Stimulated activated CD8-positive, alpha-beta memory T cell treated with anti-CD3 and anti-CD28 coated beads, Interleukin-7, amount 100 ng/mL, for 4 hours (primary cell): ENCODE measurements at places on chromosomes 4 and X.
A peak's percentile ranks its signal among the peaks of the same experiment; 100 is the strongest.

DNA sequence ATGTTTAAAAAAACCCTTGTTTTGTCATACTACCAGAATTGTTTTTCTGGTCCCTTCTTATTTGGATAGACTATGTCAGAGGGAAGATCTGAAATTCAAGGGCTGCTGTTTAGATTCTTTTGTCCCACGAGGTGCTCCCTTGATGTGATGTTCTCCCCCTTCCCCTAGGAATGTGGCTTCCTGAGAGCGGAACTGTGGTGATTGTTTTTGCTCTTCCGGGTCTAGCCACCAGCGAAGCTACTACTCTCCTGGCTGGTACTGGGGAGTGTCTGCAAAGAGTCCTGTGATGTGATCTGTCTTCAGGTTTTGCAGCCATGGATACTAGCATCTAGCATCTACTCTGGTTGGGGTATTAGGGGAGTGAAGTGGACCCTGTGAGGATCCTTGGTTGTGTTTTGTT, 271.1 kb downstream of the DCAF12L2 start:
- no peak for DNase-seq

DNA sequence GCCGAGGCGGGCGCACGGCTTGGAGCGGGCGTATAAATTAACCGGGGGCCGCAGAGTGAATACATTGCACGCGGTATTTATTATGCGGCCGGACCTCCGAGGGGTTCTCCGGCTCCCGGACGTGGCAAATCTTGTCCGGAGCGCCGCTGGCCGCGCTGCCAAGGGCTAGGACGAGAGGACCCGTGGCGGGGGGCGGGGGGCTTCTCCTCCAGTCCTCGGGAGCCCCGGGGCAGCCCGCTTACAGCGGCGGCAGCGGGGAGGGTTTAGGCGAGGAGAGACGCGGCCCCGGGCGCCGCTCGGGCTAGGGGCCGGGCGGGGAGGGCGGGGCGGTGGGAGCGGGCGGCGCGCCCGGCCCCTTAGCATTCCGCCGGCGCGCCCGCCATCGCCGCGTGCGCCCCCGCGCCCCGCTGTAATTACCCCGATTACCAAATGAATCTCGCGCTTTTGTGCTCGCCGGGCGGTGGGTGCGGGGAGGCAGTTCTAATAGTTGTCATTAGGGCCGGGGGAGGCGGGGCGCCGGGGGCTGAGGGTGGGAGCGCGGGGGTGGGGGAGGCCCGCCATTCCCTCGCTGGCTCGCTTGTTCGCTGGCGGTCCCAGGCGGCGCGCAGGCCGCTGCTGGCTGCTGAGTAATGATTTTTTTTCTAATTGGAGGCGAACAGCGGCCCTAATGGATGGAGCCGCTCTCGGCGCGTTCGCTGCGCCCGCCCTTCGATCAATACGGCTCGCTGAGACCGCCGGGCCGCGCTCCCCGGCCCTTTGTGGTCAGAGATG, 276.6 kb downstream of the BCOR start:
- DNase-seq, result peak; percentile 56

GRCh38 chr4:126386512-126386911, 1071.8 kb downstream of the FAT4 start:
- DNase-seq, result no peak

DNA sequence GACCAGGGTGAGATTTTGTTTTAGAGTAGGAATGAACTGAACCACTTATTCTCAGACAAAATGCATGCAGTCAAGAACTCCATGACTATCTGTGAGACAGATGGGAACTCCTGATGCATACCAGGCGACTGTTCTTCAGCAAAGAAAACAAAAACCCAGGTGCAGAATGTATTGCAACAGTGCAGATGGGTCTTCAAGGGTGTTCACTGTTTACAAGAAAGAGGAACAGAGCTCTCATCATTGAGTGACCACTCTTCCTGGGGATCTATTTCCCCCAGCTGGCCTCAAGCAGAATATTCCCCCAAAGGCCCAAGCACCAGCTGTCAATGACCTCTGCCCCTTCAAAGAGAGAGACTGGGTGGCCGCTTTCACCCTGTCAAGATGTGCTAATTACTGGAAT, 39.7 kb upstream of the BMP3 start:
- DNase-seq, result no peak

DNA sequence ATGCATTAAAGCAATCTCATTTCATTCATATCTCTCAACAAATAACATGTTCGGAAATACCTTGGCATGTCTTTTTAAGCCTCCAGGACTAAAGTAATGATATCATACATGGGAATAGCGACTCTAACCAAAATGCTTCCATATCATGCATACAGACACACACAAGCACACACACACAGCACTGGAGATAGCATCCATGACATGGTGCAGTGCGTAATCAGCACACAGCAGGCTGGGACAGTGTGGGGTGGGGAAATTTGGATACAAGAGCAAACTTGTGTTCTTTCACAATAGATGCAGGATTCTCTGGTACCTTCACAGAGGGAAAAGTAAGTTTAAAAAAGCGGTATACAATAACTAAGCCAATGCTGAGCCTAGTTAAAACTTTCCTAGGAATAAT, 132.3 kb upstream of the HPGD start:
- DNase-seq, result no peak

DNA sequence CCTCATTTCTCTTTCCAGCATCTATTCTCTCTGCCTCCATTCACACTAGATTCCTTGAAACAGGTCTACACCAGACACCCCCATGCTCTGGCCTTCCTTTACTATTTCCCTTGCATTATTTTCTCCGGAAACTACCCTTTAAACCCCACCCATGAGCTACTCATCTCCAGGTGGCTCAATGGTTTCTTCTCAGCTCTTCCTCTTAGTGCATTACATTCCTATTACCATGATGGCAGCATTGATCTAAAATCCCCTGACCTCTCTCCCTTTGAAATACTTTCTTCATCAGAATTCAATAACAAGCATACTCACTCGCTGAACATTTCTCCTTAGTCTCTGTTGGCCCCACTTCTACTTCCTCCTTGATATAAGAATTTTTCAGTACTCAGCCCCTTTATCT, 94.6 kb downstream of the SYNPO2 start:
- DNase-seq, result no peak

GRCh38 chrX:55210931-55211677, 9.0 kb upstream of the PAGE5 start:
- DNase-seq, result no peak
